Left colon (tissue), 2 donors: ENCODE measurements at places on chromosomes 2 and 18. TPM values are rescaled to one million over a fixed set of nuclear protein-coding genes. Genes with fewer than 3 reads are reported as not detected.

DNA sequence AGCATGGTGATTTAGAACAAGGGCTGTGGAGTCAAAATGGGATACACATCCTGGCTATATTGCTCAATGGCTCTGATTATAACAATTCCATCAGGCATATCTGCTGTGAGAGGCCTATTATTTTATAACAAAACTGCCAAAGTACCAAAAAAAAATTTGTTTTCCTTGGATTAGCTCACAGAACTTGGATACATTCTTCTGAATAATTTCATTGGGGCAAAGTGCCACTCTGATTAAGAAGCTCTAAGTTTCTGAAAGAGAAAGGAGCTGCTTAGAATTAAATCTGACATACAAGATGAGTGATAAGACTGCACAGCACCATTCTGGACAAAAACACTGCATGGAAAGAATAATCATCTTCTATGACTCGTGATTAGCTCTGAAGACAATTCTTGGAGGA is 85.7 kb downstream of the SMC6 start:
- DNase-seq, result no peak

CIDEA gene
- total RNA-seq, result 0.34 TPM

GRCh38 chr2:56534321-56534720 is 350.5 kb downstream of the CCDC85A start:
- DNase-seq, result no peak

DNA sequence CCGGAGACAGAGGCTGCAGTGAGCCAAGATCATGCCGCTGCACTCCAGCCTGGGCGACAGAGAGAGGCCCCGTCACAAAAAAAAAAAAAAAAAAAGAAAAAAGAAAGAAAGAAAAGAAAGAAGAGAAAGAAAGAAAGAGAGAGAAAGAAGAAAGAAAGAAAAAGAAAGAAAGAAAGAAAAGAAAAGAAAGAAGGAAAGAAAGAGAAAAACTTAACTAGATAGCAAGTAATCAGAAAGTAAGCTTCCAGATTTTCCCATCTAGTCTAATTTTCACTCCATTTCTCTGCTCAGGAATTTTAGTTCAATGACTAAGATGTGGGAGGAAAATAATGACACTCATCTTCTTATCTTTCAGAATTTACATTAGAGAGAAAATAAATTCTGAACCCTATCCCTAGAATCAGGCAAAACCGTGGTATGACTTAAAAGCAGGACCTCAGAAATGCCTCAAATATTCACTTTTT is 2.4 kb downstream of the GFPT1 start:
- no peak for DNase-seq

- DNase-seq, result no peak
Measured at GRCh38 chr2:68088940-68089339, 26.1 kb upstream of the C1D start.

GRCh38 chr2:54454548-54455130 is 1.5 kb upstream of the SPTBN1 start:
- no peak for DNase-seq

DNA sequence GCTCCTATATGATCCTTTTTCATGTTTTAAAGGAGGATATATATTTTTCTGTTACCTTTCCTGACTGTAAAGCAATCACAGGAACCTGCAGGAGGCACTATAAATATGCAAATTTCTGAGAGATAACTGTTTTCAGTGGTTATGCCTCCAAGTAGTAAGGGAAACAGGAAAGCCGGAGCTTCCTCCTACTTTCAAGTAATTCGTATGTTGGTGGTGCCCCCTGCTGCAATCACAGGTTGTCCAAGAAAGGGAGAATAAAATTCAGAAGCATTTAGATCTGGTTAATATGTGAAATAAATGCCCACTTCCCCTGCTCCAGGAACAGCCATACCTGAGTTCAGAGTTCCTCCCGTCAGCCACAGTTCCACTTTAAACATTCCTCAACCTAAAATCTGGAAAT is 12.0 kb upstream of the BCL11A start:
- DNase-seq, result peak; percentile 49

GRCh38 chr2:194332799-194333490 is 1324.1 kb upstream of the SLC39A10 start:
- DNase-seq, result no peak

PDE1A gene
- 4.0 TPM for total RNA-seq

GALNT13 gene
- total RNA-seq, result 0.31 TPM

GRCh38 chr18:62437235-62438017 is 85.4 kb upstream of the ZCCHC2 start:
- DNase-seq, result peak; percentile 58

DNA sequence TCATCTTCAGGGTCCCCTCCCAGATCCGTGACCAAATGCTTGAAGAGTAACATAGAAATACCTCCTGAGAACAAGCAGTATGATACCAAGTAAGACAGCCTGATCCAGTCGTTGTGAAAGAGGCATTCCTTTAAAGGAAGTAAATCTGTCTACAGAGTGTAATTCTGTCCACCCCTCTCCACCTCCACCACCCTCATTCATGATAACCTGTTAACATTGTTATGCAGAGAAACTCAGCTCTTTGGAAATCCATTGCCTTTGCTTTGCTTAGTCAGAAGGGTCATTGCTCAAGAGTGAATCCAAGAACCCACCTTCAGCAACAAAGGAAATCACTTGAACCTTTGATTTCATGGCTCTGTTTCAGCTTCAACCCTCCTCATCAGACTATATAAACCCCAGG is 155.6 kb downstream of the CYP26B1 start:
- DNase-seq, result no peak

DNA sequence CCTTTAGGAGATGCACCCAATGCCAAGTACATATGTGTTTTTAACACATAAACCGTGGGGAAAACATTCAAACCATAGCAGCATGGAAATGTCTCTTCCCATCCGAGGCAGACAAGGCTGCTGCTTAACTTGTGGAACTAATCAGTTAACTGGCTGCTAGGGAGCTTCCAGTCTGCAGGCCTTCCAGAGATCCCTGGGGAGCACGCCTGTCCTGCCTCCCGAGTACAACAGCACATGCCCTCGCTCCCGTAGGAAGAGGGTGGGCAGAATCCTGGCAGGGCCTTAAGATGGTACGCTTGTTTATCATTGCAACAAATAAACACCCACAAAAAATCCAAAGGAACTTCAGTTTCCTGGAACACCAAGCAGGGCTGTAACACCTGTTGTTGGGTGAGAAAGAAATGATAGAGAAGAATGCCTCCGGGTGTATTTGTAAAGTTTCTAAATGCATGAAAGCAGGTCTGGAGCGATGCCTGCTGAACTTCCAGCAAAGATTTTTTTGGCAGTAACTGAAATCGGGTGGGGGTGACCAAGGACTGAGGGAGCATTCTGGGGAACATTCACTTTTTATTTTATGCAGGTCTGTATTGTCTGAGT is 56.2 kb downstream of the EDAR start:
- no peak for DNase-seq

DNA sequence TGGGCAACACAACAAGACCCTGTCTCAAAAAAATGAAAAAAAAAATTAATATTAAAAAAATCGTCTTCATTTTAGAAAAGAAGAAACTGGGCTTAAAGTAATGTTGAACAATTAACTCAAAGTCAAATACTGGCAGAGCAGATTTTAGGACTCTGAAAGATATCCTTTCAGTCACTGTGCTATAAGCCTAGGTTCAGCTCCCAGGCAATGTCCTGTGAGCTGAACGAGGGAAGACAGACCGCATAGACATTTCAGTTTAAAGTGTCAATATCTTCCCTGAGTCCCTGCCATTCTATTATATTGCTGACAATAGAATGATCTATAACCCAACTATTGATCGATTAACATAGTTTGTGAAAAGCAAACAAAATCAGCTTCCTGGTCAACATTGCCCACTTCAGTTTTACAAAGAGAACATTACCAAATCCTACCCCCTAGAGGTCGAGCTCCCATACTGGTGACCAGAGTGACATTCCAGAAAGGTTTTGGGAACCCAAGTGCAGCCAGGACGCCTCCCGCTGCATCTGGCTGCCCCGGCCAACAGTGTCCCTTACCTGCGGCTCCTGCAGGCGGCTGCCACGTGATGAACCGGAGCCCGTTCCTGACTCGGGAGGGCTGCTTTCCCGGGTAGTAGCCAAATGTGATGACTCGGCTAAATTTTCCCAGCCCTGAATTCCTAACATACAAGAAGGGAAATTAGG is 639 bp downstream of the MRO start:
- peak; percentile 66 for DNase-seq

LYPD6B gene
- 1.7 TPM for total RNA-seq

GRCh38 chr2:34012715-34013302 is 413.7 kb upstream of the FAM98A start:
- DNase-seq, result peak; percentile 28

DNA sequence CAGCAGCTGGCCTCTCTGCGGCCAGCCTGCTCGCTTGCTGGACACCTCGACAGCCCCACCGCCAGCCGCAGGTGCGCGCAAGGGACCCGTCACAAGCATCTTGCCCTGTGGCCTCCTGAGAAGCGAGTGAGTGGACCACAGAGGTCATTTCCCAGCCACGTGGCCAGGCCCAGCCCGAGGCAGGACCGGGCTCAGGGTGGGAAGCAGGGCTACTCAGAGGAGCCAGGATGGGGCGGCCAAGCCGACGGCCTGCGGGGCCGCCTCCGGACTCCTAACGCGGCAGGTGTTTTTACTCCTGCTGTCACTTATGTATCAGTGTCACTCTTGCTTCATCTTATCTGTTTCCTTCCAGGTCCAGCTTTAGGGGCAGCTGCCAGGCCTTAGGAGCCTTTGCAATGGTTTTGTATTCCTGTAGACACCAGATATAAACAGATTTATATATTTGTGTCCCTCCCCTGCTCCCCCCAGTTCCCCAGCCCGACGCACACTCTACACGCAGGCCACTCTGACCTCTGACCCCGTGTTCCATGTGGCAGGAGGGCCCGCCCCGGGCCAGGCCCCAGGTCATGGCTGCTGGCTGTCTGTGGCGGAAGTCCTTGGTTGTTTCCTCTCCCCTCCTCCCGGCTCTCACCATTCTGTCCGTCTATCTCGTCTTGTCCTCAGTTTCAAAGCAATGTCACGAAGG is 236.4 kb downstream of the ATAD2B start:
- DNase-seq, result no peak

DNA sequence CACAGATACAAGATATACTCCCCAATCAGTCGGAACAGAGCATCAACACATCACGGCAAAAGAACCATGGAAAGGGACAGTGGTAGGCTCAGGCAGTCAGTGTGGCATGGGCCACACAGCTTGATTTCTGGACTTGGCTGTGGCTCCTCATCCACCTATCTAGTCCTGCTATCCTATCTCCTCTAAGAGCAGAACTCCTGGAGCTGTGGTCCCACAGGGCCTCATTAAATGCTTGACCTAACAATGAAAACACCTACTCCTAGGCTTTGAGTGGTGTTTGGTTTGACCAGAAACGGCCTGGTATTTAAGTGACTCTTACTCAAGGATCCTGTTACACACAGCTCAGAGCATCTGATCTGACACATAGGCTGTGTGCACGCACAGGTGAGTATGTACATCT is 33.6 kb upstream of the SMAD2 start:
- DNase-seq, result no peak

GRCh38 chr18:10497206-10497749 is 28.5 kb upstream of the NAPG start:
- DNase-seq, result no peak

GRCh38 chr2:190693533-190694232 is 44.8 kb downstream of the NAB1 start:
- DNase-seq, result no peak

- DNase-seq, result no peak
Measured at GRCh38 chr2:171547720-171548119, 25.4 kb downstream of the CYBRD1 start.

GAREM2 gene
- 7.4 TPM for total RNA-seq

- peak; percentile 4 for DNase-seq
Measured at GRCh38 chr2:191114403-191114886, 36.3 kb downstream of the STAT4 start.

GRCh38 chr18:77405096-77405495 is 155.4 kb downstream of the GALR1 start:
- DNase-seq, result no peak
